ENCODE measurements at places on chromosomes 12 and 14.

DNA sequence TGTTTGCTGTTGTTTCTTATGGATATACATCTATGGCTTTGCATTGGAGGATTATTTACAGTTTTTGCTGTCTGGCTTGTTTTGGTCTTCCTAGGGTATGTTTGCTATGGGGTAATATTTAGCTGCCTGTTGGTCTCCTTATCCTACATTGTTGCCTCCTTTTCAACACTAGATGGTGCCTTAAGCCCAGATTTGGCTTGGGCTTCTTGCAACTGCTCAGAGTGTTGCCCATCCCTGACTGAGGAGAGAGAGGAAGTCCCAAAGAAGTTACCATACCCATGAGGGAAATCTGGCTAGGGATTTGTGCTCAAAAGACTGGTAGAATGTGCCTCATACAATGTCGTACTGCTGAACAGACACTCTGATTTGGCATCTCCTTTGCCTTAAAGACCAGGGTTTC, 94.6 kb upstream of the MUCL1 start:
- no peak for DNase-seq

- DNase-seq = no peak
Observed at GRCh38 chr12:21476949-21477348, 24.5 kb downstream of the RECQL start.

DNA sequence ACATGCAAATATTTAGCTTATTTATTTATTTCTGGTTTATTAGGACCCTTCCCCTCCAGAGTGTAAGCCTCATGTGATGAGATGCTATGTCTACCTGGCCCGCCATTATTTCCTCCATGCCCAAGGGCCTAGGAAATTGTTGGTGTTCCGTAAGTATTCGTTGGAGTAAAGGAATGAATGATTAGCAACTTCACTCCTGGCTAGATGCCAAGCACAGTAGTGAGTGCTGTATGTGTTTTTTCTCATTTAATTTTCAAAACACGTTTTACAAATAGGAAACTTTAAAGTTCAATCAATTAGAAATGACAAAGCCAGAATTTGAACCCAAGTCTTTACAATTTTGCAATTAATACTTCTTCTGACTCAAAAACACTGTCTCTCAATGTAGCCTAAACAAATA, 253.8 kb downstream of the BCAT1 start:
- no peak for DNase-seq

DNA sequence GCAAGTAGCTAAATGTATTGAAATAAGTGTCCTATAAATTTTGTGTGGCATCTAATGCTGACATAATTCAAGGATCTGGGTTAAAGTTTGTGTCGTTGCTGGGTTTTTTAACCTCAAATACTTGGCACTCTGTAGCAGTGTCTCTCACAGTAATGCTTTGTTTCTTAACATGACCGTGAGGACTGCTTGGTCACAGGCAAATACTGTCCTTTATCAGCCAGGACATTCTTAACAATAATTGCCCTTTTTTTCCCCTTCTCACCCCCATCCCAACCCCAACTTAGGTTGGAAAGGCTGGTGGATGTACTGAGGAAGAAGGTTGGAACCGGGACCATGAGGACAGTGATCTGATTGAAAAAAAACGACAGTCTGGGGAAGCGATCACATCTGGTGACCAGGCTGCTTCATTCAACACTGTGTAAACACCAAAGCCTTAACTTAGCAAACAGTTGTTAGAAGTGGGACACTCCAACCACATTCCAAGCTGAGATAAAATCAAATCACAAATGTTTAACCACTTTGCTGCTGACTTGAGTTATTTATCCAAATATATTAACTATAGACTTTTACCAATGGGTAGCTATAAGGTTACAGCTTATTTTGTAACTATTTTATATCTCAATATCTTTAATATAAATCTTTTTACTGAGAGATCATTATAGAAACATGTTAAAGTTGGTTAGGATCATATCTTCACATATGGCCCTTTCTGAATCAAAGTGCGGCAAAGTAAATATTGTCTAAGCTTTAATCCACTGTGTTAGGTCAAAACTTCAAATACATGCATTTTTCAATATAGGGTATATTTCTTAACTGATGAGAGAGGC, 48.2 kb downstream of the FOXA1 start:
- DNase-seq = no peak

DNA sequence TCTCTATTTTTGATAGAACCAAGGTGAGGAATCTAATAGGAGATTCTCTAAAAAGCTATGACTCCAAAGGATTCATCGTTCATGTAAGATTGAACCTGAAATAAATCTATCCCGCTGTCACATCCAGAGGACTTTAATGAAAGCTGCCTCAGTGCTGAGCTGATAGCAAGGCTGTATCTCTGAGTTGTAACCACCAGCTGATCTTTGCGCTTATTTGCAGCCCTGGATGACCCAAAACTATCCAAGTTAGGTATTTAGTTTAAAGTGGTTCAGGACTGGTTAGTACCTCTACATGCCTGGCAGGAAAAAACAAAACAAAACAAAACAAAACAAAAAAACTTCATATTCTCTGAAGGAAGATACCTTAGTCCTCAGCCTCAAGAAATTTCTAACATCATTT, 8.8 kb upstream of the ANKRD33 start:
- no peak for DNase-seq

GRCh38 chr12:39752482-39753137, 133.0 kb upstream of the ABCD2 start:
- DNase-seq = no peak

DNA sequence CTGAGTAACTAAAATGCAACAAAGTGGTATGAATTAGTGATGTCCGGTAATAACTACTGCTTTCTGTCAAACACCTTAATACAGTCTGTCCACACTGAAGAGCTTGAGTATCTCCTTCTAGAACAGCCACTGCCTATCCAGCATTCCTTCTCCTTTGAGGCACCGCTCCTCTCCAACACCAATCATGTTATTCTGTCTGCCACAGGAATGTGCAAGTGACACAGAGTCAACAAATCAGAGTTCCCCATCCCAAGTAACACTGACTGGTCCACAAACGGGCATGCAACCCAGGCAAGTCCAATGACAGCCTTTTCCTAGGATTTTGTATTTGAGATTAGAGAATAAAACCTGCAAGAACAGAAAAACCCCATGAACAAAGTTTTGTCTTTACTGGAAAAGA, 3.8 kb downstream of the GXYLT1 start:
- DNase-seq = no peak

- DNase-seq = no peak
Observed at GRCh38 chr12:4036671-4037271, 163.6 kb upstream of the PARP11 start.

DNA sequence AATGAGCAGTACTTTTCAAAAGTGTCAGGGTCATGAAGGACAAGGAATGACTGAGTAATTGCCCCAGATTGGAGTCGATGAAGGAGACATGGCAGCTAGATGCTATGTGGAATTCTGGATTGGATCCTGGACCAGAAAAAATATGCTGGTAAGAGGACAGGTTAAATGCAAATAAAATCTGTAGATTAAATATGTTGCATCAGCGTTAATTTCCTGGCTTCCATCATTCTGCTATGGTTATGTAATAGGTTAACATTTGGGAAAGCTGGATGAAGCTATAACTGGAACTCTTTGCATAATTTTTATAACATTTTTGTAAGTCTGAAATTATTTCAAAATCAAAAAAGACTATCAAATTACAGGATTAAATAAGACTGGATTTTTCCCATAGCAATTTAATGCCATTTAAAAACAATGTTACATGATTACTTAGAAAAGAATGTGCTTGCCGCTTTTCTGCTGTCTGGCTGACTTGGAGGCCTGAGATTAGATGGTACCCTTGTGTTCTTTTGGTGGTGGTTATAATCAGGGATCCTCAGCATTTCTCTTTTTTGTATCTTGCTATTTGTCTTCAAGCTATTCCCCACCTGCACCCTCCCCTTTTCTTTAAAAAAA, 65.1 kb downstream of the FBXW8 start:
- DNase-seq = no peak

DNA sequence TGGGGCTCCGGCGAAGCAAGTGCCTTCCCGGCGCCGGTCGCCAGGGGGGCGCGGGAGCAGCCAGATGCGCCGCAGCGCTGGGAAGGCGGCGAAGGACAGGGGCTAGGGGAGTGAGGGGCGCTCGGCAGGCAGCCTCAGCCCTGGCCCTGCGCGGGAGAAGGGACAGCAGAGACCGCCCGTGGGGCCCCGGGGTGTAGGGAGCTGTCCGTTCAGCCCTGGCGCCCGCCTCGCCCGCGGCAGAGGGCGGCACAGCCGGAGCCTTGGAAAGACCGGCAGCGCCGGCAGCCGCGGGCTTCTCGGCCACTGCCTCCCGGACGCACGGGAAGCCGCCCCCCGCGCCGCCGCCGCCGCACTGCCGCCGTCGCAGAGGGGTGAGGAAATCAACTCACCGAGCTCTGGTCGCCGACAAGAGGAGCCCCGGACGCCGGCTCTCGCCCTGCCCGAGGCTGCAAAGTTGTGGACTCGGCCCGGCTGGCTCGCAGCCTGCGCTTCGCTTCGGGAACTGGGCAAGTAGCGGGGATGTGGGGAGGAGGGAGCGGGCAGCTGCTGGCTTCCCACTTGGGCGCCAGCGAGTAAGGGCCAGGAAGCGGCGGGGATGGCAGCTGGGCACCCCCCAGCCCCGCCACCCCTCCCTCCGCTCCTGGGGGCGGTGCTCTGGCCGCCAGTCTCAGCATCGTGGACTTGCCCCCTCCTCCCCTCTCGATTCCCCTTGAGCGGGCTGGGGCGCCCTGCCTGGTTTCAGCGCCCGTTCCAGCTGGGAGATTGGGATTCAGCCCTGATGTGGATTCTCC, at the start of gene ZDHHC22:
TSS of gene ZDHHC22 (minus strand) at position 578 of the 791 bp plus-strand sequence. CDS start 2,053 bp downstream, outside the sequence.
- DNase-seq = no peak

GRCh38 chr12:75868501-75868900, 163.1 kb downstream of the PHLDA1 start:
- no peak for DNase-seq

Data from activated gamma-delta T cell treated with anti-CD3 and anti-CD28 coated beads, Interleukin-2, amount 50 U/mL, for 16 hours (primary cell).